Camera-type eye (tissue), 1 donor: ENCODE measurements at places on chromosomes 1 and 21. TPM values are rescaled to one million over a fixed set of nuclear protein-coding genes. Genes with fewer than 3 reads are reported as not detected.

TRIM67 gene
- total RNA-seq, result 31.0 TPM

THEM5 gene
- not detected for total RNA-seq

DNAI4 gene
- 18.5 TPM for total RNA-seq

LCE1D gene
- total RNA-seq, result not detected

GNAT2 gene
- 21.8 TPM for total RNA-seq

DCST2 gene
- total RNA-seq, result 0.49 TPM

GJA9 gene
- total RNA-seq, result not detected

ZNF593OS gene
- 41.3 TPM for total RNA-seq

CA14 gene
- total RNA-seq, result 49.1 TPM

CHIT1 gene
- not detected for total RNA-seq

SPATA21 gene
- total RNA-seq, result not detected

CFAP74 gene
- 0.27 TPM for total RNA-seq

NECAP2 gene
- total RNA-seq, result 48.2 TPM

PRR9 gene
- not detected for total RNA-seq

S100A1 gene
- total RNA-seq, result 3.5 TPM

FCN3 gene
- total RNA-seq, result 0.99 TPM

F11R gene
- total RNA-seq, result 19.3 TPM

KPRP gene
- total RNA-seq, result not detected

CELA3A gene
- not detected for total RNA-seq

SPRR2D gene
- total RNA-seq, result not detected

ATP1A1 gene
- 143 TPM for total RNA-seq

TSPAN1 gene
- total RNA-seq, result 0.49 TPM

LORICRIN gene
- 0.44 TPM for total RNA-seq

SPATA46 gene
- not detected for total RNA-seq

ADGRL2 gene
- total RNA-seq, result 280 TPM

AGPAT3 gene
- 74.8 TPM for total RNA-seq

AADACL4 gene
- total RNA-seq, result not detected

TRIM58 gene
- 7.0 TPM for total RNA-seq

RCOR3 gene
- total RNA-seq, result 102 TPM

TMEM240 gene
- 12.0 TPM for total RNA-seq

CBR3 gene
- total RNA-seq, result 3.0 TPM

LINGO4 gene
- total RNA-seq, result not detected

FCRL2 gene
- total RNA-seq, result 0.27 TPM

IGSF21 gene
- 14.3 TPM for total RNA-seq

S100A9 gene
- total RNA-seq, result 197 TPM

HYI gene
- 44.4 TPM for total RNA-seq

PSRC1 gene
- 13.7 TPM for total RNA-seq

CDK11A gene
- 27.9 TPM for total RNA-seq

KRTAP19-1 gene
- total RNA-seq, result not detected

TMEM53 gene
- 9.2 TPM for total RNA-seq

C1QTNF12 gene
- total RNA-seq, result 2.5 TPM
